ENCODE measurements at places on chromosomes 2 and 18. TPM values are rescaled to one million over a fixed set of nuclear protein-coding genes. Genes with fewer than 3 reads are reported as not detected.

GRCh38 chr2:201983800-201984199 is 49.9 kb upstream of the FZD7 start:
- DNase-seq, result no peak

GRCh38 chr2:170484552-170484951 is 230.6 kb upstream of the SP5 start:
- DNase-seq, result no peak

DNA sequence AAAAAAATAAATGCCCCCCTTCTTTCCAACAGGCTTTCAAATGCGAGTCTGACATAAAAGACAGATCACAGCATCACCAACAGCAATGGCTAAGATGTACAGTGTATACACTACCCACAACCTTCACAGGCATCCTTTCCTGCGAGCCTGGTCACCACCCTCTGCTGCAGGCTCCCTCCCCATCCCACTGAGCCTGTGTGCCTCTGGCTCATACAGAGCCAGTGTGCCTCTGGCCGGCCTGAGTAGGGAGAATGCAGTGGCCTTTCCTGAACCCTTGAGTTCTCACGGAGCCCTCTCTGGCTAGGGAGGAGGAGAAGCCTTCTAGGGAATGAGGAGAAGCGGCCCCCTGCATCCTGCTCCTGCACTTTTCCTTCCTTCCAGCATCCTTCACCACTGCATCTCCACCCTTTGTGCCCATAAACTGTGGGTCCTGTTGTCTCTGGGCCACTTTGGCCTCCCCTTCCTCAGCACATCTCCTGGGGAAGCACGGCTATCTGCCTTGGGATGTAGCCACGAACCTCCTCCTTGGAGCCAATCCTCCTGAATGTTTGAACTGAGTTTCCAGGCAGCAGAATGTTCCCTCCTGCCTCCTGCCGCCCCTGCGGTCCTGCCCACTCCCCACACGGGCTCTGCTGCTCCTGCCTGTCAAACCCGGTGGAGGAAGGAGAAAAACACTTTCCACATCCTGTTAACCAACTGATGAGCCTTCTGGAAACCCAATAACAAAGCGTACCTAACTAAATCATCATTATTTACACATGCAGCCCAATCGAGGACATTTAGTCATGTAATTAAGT is 22.5 kb downstream of the GYPC start:
- no peak for DNase-seq

DNA sequence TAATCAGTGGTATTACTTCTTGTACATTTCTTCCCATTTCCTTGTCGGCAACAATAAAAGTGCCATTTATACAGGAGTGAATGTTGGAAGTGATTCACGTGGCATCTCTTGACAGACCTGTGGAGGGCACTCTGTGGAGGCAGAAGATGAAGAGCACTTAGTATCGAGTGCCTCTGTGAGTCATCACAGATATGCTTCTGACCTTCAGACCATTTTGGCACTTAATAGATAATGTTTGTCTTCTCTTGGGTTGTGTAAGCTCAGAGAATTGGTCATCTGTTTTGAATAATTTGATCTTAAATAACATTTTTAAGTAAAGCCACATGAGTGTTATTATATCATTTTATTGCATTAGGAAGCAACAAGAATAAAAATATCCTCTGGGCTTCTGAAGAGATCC is 305.5 kb downstream of the PTPRM start:
- peak; percentile 51 for DNase-seq

- peak; percentile 85 for DNase-seq
Measured at GRCh38 chr2:205700331-205701132, 18.2 kb downstream of the NRP2 start.

Gene CLIP4
- 16.1 TPM for total RNA-seq

Gene AGBL5
- total RNA-seq, result 22.5 TPM

Data from Daoy (cell line).